Heart right ventricle (tissue), 16 donors: ENCODE measurements at places on chromosomes 5 and 9. TPM values are rescaled to one million over a fixed set of nuclear protein-coding genes. Genes with fewer than 3 reads are reported as not detected.

DNA sequence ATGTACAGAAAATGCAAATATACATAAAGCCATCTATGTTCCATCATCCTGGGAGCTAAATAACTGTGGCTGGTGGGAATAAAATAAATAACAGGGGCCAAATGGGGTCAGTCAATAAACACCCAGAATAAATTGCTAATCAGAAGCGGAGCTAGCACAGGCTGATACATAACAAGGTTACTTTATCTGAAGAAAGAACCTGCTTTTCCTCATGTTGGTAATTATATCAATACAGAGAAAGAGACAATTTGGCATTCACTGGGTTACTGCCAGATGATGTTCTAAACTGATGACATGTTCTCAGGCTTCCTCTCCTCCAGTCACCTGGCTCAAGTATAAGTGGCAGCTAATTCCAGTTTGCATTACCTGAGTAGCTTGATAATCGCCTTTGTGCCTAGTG, 144.9 kb upstream of the CD180 start:
- H3K36me3 ChIP-seq, result no peaks in the 10 kb centered on the region
- DNase-seq, result no peak
- H3K27ac ChIP-seq, result no peak overlapping the region

DNA sequence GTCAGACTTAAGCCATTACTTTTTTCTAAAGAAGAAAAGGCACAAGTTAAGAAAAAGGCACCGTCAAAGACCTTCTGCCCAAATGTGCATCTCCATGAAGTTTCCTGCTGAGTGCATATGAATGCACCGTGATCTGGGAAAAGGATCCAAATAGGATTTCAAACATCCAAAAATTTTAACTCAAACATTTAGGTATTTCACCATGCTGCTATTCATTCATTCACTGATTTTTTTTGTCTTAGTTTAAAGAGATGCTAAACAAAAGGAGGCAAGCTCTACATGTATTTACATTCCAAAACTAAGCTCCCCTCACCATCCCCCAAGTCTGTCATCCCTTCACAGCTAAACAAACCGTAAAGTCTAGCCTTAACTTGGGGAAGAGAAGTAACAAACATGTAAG, 291.9 kb downstream of the ARL15 start:
- DNase-seq, result no peak
- peaks cover 5% of the 10 kb centered on the region for H3K4me1 ChIP-seq
- H3K27me3 ChIP-seq, result no peaks in the 10 kb centered on the region
- H3K4me3 ChIP-seq, result no peak overlapping the region
- peaks cover 5% of the 10 kb centered on the region for H3K36me3 ChIP-seq

GRCh38 chr9:76898786-76899185, 7.1 kb downstream of the PRUNE2 start:
- no peak overlapping the region for H3K4me3 ChIP-seq
- H3K4me1 ChIP-seq, result no peaks in the 10 kb centered on the region
- H3K27me3 ChIP-seq, result peaks cover 20% of the 10 kb centered on the region
- DNase-seq, result no peak

DNA sequence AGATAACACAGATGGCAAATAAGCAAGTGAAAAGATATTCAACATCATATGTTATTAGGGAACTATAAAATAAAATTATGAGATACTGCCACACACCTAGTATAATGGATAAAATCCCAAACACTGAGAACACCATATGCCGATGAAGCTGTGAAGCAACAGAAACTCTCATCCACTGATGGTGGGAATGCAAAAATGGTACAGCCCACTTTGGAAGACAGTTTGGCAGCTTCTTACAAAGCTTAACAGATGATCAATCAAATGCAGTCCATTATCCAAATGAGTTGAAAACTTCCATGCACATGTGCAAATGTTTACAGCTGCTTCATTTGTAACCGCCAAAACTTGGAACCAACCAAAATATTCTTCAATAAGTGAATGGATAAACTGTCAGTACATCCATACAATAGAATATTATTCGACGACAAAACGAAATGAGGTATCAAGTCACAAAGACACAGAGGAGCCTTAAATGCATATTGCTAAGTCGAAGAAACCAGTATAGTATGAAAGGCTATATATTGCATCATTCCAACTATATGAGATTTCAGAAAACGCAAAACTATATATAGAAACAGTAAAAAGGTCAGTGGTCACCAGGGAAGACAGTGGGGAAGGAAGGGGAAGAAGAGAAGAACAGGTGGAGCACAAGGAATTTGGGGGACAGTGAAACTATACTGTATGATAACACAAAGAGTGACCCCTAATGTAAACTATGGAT, 14.9 kb downstream of the PFDN1 start:
- no peak for DNase-seq
- no peak overlapping the region for H3K27ac ChIP-seq
- no peak overlapping the region for H3K4me3 ChIP-seq
- H3K36me3 ChIP-seq, result no peaks in the 10 kb centered on the region
- no peaks in the 10 kb centered on the region for H3K27me3 ChIP-seq

DNA sequence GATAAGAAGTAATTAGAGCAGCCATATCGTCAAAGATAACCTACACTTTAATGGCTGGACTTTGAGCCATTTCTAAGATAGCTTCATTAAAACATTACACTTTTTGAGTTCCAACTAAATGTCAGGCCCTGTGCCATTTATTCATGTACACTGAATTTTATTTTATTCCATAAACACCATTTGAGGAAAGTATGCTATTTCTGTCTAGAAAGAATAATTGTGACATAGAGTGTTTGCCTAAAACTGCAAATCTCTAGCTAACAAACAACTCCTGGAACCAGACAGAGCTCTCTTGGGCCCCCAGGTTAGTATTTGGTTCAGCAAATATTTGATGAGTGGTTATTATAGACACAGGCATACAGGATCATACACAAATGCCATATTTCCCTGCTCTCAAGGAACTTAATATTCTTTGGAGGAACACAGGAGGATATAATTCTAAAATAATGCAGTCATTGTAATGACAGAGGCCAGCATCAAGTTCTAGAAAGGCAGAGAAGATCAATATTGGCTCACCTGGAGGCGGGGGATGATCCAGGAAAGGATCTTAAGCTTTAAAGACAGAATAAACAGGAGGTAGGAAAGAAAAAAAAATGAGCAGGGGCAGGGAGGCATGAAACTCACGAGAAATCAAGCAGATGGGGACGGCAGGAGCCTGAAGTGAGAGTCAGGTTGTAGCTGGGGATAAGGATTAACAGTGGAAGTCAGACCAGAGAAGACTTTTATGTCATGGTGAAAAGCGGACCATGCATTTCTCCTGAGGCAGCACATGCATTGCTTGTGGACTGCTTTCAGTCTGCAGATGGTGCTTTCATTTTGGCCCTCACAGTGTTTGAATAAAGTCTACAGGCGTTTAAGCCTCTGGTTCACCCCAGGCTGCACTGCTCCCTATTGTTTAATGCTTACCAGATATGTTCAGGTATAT, 127.7 kb downstream of the GCNT1 start:
- no peaks in the 10 kb centered on the region for H3K4me1 ChIP-seq
- DNase-seq, result no peak
- H3K27ac ChIP-seq, result no peak overlapping the region
- H3K4me3 ChIP-seq, result no peak overlapping the region
- H3K27me3 ChIP-seq, result no peaks in the 10 kb centered on the region
- H3K36me3 ChIP-seq, result no peaks in the 10 kb centered on the region

DIRAS2 gene
- not detected for polyA plus RNA-seq

EMB gene
- polyA plus RNA-seq, result 3.1 TPM

DNA sequence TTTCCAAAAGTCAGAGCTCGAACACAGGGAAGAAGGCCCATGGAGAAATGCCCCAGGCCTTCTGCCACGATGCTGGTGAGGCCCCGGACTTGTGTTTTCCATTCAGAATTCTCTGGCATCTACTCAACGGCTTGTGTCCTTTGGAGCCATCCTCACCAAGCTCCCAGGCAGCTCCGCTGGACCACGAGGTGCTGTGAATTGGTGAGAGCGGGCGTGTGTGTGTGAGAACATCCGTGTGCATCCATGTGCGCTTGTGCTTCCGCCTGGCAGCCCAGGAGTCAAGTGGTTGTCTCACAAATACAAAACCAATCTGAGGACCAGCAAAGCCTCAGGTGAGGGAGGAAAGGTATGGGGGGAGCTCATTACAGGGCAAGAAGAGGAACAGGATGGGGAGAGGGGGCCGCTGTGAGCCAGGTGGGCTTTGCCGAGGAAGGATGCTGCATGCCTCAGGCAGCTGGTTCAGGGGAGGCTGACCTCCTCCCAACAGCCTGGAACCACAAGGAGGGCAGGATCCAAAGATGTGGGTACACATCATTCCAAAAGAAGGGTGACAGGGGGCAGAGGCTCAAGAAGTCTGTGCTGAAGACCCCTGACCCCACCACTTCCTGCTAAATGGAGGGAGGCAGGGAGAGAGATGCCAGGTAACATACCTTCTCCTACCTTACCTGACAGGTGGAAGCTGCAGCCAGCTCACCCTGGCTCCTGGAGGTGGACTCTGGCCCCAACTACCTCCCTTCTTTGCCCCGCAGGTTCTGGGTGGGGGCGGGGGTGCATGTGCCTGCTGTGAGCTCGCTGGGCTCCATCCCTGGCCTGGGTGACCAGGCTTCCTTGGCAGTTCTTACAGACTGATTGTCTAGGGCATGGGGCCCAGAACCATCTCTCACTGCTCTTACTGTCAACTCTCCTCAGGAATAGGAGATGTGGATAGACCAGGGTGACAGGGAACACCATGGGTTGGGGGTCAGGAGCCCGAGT, 196.3 kb downstream of the PAX5 start:
- H3K27ac ChIP-seq, result no peak overlapping the region
- no peak for DNase-seq
- H3K4me3 ChIP-seq, result no peak overlapping the region
- H3K36me3 ChIP-seq, result no peaks in the 10 kb centered on the region
